ENCODE measurements at places on chromosomes 2 and 18. TPM values are rescaled to one million over a fixed set of nuclear protein-coding genes. Genes with fewer than 3 reads are reported as not detected.
A peak's percentile ranks its signal among the peaks of the same experiment; 100 is the strongest.

Gene MPHOSPH10
- total RNA-seq, result 10.6 TPM

- DNase-seq, result no peak
Observed at GRCh38 chr2:190569994-190570755, 35.7 kb upstream of the NEMP2 start.

DNA sequence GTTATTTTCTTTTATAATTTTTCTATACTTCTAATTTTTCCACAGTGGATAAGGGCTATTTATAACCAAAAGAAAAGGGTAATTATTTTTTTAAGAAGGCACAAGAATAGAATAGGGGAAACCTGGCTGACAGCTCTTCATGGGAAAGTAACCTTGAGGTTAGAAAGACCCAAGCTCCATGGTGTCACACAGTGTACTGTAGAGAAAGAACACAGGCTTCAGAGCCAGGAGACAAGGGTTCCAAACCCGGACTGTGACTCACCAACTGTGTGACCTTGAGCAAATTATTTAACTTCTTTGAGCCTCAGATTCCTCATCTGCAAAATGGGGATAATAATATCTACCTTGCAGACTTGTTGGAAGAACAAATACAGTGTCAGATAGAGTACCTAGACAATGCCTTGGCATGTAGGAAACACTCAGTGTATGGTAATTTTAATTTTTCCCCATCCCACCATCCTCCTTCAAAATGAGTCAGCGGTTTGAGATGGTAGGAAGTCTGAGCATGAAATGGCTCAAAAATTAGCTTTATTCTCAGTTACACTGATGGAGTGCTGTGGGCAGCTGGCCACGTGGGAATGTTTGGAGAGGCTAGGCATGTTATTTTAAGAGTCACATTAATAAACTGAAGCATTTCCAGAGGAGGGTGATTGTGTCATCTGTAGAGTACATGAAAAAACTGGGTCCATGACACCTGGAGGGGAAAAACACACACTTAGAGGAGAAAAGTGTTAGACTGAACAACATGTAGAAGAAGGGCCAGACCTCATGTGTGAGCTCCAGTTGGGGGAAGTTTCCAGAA lies 36.7 kb downstream of the TMEM37 start:
- peak; percentile 24 for DNase-seq

DNA sequence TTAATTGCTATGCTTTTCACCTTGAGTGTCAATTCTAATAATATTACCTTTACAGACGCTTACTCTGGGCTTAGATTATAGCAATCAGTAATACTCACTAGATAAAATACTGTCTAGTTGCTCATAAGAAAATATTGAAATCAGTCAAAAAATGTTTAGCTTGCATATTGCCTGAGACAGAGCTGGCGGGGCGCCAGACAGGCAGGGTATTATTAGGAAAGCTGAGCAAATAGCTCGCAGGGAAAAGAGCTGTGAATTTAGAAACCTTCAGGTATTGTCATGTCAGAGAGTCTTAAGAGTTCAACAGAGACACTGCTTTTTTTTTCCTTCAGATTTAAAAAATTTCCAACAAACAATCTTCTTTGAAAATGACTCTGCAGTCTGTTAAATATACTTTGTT lies 118.4 kb downstream of the MEIS1 start:
- DNase-seq, result no peak

DNA sequence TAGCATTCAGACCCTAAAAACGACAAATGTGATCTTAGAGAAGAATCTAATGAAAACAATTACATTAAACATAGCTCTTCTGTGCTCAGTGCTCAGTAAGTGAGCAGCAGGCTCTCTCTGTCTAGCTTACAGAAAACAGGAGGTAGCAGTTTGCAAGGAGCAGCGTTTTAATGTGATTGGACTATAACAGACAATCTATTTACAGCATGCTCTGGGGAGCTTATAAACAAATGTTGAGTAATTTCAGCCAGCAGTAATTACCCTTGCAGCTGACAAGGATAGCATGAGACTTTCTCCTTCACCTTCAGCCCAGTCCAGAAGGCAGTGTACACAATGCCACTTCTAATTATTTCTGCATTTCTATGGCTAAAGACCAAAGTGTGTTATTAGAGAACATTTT lies 270.4 kb downstream of the FIGN start:
- no peak for DNase-seq

All from Caki2 (cell line).